SJSA1 (cell line): ENCODE measurements at places on chromosomes 3 and 15. TPM values are rescaled to one million over a fixed set of nuclear protein-coding genes. Genes with fewer than 3 reads are reported as not detected.

GRCh38 chr3:125990253-125990970, 21.4 kb downstream of the ROPN1B start:
- peak; percentile 95 for DNase-seq

- no peak for DNase-seq
These were observed 44.4 kb upstream of the LARS2 start for GRCh38 chr3:45343947-45344346.

DNA sequence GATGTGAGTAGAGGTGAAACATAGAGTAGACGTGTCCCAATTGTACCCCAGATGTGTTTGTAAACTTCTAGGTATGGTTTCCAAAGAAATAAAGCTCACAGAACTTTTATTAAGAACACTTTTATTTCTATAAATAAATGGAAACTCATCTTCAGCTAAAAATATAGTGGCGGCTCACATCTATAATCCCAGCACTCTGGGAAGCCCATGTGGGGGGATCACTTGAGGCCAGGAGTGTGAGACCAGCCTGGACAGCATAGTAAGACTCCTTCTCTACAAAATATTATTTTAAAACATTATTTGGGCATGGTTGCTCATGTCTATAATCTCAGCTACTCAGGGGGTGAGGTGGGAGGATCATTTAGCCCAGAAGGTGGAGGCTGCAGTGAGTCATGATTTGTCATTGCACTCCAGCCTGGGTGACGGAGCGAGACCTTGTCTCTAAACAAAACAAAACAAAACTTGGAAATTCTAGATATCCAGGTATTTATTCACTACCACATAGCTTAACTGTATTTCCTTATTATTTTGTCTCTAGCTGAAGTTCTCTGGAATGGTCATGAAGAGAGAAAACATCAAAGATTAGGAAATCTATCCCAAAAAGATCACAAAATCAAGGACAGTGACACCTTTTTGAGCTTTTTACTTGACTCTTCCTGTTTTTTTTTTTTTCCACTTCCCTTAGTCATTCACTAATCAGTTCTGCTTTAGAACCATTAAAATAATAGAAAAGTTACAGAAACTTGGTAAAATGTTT, 258.1 kb downstream of the TIGIT start:
- DNase-seq = peak; percentile 75

DNA sequence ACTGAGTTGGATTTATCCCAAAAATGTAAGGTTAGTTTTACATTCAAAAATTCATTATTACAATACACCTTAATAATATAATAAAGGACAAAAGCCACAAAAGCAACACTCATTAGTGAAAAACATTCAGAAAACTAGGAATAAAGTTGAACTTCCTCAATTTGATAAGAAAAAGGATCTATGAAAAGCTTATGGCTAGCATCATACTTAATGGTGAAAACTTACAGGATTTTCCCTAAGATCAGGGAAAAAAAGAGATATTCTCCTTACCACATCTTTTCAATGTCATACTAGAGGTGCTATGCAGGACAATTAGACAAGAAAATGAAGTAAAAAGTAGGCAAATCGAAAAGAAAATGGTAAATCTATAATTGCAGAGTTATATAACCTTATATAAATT, 279.9 kb downstream of the CGGBP1 start:
- DNase-seq = no peak

GRCh38 chr3:78791753-78792152, 976.0 kb downstream of the ROBO1 start:
- no peak for DNase-seq

DNA sequence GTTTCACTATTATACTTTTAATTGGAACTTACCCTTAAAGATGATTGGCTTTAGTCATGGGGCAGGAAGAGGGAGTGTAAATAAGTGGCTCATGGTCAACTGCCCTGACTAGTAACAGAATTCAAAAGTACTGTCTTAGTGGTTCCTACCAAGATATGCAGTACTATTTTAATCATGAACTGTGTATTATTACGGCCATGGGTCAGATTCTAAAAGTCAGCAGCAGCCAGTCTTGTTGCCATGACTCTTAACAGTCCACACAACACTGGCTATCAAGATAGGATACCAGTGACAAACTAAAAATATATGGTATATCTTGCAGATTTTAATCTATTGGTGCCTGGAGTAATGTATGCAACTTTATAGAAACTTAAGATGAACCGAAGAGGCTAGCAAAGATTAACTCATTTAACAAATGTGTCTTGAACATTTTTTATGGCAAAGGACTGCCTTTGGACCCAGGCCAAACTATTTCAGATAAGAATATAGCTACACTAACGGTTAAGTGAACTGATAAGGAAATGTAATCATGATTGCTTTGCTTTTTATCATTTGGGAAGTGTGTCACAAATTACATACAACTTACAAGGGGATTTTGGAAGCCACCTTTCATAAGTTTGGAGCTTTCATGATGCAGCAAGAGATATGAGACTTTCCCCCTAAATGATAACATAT, 163.7 kb downstream of the TCF12 start:
- no peak for DNase-seq

GRCh38 chr15:70248116-70249025, 150.7 kb upstream of the TLE3 start:
- DNase-seq = no peak

- no peak for DNase-seq
These were observed 19.9 kb downstream of the ECT2 start for GRCh38 chr3:172770382-172770781.

DNA sequence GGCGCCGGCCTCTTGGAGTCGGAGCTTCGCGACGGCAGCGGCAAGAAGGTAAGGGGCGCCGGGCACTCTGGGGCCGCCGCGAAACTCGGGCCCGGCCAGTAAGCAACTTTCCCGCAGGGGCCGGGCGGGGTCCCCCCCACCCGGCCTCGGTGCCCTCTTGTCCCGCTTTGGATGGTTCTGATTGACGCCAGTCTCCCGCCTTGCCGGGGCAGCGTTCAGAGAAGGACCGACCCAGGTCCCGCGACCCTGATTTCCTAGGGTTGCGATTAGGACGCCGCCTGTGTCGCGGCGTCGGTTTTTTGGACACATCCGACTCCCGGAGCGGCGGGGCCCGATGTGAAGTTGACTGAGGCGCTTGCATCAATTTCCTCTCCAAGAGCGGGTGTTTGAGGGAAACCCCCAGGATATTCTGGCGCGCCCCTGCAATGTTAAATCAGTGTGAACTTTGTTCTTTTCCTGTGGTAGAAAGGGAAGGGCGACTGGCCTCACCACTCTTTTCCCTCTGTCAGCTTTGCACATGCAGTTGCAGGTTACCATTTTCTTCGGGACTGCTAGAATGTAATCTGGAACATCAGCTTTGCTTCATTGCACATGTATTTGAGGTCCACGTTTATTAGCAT, 755 bp downstream of the PDE8A start:
- peak; percentile 52 for DNase-seq

DNA sequence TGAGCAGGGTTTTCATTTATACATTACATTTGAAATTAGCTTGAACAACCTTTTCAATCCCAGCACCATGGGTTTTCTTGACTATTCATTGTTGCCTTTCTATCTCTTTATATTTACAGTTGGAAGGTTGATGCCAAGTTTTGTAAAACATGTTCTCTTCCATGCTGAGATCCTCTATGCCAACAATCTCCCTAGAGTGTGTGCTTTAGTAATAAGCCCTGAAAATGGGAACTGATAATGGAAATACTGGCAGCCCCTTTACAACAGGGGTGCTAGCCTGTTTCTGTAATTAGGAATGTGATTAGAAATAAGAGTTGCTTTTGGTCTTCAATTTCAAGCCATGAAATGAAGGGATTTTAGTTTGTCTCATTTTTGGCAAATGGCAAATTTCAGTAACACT, 239.9 kb upstream of the NAALADL2 start:
- DNase-seq = no peak

- DNase-seq = no peak
These were observed 308.4 kb downstream of the PDCD6IP start for GRCh38 chr3:34106879-34107278.

- DNase-seq = peak; percentile 83
These were observed 1.1 kb downstream of the TMEM158 start for GRCh38 chr3:45224824-45225464.

GRCh38 chr3:115388166-115388565, 235.1 kb upstream of the GAP43 start:
- no peak for DNase-seq

- DNase-seq = no peak
These were observed 9.8 kb downstream of the MAP6D1 start for GRCh38 chr3:183815563-183815940.

DNA sequence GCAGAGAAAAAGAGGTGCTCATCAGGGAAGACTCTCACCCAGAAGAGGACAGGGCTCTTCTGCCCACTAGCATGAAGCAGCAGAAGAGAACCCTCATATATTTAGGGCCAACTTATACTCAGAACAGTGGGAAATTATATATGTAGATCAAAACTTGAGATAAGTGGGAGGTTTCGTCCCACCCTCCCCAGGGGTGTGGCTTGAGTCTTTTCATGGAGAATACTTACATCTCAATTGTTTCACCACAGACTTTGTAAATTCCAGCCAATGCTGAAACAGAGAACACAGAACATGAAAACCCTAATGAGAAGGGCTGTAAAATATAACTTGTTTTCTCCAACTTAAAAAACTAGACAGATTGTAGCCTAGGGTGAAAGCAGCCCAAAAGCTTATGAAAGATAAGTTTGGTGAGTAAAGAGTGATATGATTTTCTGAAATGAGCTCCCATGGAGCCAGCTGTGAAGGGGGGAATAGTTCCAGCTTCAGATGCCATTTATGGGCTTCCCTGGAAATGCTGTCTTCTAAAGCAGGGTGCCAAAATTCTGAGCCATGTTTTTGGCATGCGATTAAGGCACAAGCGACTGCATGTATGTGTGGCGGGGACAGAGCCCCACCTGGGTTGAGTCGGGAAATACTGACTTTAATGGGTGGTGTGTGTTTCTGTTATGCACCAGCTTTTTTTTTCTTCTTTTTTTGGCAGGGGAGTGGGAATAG, 92.9 kb downstream of the WDR76 start:
- no peak for DNase-seq

DNA sequence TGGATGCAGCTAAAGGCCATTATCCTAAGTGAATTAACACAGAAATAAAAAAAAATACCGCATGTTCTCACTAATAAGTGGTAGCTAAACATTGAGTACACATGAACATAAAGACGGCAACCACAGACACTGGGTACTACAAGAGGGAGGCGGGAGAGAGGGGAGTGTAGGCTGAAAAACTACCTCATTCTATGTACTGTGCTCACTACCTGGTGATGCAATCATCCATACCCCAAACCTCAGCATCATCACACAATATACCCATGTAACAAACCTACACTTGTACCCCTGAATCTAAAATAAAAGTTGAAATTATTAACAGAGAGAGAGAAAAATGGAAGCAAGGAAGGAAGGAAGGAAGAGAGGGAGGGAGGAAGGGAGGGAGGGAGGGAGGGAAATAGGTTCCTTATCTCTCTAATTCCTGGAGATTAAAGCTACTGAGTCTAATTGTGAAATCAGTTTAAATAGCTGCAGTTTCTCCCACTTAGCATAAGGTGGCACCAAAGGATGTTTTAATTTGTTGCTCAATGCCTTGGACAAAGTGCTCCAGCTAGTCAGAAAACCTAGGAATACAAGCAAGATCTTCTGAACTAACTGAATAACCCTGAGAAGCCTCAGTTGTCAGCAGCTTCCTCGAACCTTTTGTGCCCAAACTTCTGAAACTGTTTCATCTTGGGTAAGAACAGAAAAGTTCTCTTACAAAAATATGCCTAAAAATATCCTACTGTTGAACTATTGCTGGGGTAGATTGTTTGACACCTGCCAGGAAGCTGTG, 79.4 kb upstream of the ATP11B start:
- DNase-seq = no peak

DNA sequence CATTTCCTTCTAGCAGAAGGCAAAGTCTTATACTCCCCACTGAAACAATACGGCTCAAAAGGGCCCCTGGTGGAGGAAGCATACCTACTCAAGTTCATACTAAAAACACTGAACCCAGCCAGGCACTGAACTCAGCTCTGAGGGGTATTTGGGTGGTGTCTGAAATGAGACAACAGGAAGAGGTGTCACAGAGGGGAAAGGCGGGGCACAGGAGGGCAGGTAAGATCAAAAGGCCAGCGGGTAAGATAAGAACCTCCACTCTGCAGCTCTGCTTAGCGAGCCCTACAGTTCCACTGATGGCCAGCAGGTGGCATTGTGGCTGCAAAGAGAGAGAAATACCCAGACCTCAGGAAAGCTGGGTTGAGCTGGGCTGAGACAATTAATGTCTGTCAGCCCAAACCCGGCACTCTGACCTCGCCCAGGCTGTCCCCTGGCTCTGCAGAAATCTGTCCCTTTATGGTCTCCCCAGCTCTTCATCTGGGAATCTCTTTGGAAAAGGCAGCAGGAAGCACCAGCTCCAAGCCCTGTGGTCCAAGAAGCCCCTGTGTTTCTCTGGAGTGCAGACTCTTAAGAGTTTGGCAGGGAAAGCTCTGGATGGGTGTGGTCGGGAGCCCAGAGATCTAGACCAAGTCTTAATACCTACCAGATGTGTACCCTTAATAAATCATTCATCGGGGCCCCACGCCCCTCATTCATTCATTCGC, 8.4 kb downstream of the MFGE8 start:
- peak; percentile 83 for DNase-seq

The CPA3 gene
- total RNA-seq = 0.08 TPM in 1 of 2 replicates, not detected in the other

The CCDC39 gene
- total RNA-seq = not detected in 2 replicates

The CLDN18 gene
- total RNA-seq = not detected in 2 replicates

The CCDC66 gene
- 9.5 and 17.0 TPM in 2 replicates for total RNA-seq

The SMAD6 gene
- total RNA-seq = 46.4 and 78.8 TPM in 2 replicates

The IGDCC3 gene
- total RNA-seq = not detected in 2 replicates

The SOX2 gene
- total RNA-seq = 25.6 and 26.8 TPM in 2 replicates

The SATB1 gene
- total RNA-seq = 1.1 TPM in 1 of 2 replicates, not detected in the other

The MUC20 gene
- total RNA-seq = not detected in 2 replicates

The MASP1 gene
- total RNA-seq = 2.1 and 2.3 TPM in 2 replicates

The RPP25 gene
- total RNA-seq = 1.4 and 1.9 TPM in 2 replicates

The CYP1A2 gene
- not detected in 2 replicates for total RNA-seq

The ECE2 gene
- total RNA-seq = not detected in 2 replicates
